ENCODE measurements at places on chromosomes 1 and 21.

DNA sequence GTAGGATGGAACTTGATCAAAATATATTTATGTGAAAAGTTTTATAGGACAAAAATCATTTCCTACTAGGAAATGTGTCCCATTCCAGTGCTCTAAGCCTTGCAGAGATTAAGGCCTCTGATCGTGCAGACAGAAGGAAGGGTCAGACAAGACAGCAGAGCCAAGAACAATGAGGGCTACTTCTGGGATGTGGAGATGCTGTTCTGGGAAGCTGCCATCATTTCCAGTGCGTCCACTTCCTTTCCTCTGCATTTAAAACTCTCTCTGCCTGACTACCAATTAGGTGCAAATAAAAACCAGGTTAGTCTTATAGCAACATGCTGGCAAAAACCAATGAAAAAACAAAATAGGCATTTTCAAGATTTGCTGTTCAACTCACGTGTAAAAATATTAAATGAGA is 36.1 kb downstream of the BEND5 start:
- no peak for DNase-seq

- DNase-seq, result no peak
These were observed 42.9 kb downstream of the UMODL1 start for GRCh38 chr21:42113926-42114409.

DNA sequence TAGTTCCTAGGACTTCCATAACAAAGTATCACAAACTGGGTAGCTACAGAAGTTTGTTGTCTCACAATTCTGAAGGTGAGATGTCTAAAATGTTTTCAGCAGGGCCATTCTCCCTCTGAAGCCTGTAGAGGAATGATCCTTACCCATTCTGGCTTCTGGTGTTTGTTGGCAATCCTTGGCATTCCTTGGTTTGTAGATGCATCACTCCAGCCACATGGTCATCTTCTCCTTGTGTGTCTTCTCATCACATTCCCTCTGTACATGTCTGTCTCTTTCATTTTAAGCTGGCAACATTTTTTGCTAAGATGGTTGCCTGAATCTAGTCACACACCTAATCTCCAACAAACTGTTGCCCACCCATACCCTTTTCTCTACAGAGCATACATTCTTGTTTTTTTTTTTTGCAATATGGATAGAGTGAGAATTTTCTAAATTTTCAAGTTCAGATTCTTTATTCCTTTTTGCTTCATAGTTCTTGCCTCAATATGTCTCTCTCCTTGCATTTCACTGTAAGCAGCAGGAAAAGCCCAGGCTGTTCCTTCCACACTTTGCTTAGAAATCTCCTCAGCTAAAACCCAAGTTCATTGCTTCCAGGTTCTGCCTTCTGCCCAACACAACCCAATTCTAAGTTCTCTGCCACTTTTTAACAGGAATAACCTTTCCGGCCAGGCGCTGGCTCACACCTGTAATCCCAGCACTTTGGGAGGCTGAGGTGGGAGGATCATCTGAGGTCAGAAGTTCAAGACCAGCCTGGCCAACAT is 18.3 kb downstream of the ZBED6 start:
- DNase-seq, result no peak

DNA sequence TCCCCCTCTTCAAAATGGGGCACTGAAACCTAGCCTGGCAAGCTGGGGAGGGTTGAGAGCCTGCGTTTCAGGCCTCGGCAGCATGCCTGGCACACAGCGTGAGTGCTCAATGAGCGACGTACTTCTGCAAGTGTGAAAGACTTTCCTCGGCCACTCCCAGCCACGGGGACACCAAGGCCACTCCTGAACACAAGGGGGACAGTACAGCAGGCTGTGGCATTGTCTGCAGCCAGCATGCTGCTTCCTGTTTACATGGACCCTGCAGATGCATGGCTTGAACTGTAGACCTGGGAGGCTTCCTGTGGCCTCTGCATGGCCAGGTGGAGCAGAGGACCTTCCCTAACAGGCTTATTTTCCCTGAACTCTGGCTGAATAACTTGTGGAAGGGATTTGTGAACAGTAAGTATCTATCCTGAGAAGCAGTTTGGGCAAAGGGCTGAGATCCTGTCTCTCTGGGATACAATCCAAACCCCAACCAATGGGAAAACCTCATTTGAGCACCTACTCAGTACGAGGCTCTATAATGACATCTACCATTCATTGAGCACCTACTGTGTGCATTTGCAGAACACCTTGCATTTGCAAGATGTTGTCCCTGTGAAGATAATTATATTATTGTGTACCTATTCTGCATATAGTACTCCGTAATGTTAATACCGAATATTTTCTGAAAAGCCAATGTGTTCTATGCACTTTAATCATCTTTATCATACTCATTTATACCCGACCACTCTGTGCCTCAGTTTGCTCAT is 9.9 kb upstream of the HSPG2 start:
- DNase-seq, result no peak

- peak; percentile 38 for DNase-seq
These were observed 46.4 kb downstream of the VPS13D start for GRCh38 chr1:12276225-12276624.

- peak; percentile 6 for DNase-seq
These were observed 9.8 kb downstream of the TNFRSF18 start for GRCh38 chr1:1196431-1197187.

DNA sequence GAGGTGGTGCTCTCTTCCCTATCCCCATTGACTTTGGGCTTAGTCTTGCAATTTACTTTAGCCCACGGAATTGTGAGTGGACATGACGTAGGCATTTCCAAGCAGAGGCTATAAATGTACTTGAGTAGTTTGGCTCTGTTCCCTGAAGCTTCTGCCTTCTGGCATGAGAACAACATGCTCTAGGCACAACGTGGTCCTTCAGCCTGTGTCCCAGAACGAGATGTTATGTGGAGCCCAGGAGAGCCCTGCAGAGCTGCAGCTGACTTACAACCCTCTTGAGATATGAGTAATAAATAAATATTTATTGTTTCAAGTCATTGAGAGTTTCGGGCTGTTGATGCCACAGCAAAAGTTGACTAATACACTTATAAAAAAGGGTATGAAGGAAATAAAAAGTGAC is 105.2 kb upstream of the HMGB4 start:
- DNase-seq, result no peak

- no peak for DNase-seq
These were observed 263.8 kb downstream of the KAZN start for GRCh38 chr1:14862114-14862771.

DNA sequence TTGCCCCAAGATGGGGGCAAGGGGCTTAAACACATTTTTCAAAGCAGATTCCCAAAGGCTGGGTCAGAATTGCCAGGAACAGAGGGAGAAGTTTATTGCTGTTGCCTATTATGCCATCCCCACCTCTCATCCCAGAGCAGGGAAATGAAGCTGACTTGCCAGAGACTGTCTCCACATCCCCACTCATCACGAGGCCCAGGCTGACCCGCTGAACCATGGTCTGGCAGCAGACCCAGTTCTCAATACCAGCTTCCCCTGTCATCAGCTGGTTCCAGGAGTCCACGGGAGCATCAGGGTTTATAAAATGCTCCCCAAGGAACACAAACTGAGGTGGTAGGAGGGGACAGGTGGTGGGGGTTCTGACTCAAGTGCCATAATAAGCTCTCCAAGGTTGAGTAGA is 605.9 kb downstream of the NPHP4 start:
- no peak for DNase-seq

DNA sequence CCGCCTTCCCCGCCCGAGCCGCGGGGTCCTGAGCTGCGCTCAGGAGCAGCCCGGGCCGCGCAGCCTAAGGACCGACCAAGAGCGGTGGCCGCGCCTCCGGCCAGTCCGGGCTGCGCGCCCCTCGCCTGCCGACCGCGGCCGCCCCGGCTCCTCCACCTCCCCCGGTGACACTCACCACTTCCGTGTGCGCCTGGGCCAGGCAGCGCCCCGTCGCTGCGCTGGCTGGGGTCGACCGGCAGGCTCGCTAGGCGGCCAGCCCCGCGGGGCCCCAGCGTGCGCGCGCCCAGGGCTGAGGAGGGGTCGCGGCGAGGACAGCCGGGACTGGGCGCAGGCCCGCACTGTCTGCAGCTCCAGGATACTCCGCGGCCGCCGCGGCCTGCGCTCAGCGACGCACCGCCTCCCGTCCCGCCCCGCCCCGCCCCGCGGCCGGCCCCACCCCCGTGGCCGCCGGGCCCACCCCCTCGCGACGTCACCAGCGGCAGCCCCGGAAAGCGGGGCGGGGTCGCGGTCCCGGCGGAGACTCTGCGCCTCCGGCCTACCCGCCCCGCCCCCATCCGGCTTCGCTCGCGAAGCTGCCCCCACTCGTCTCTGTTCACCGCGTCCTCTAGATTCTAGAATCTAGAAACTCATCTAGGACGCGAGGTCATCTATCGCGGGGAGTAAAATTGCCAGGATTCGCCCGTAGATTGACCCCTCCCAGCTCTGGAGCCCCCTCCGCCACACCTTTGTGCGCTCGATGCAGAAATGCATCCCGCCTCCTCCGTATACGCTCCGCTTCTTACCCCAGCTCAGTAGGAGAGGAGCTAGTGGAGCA is at the start of gene JAK1:
TSS of gene JAK1 (minus strand) at position 392 of the 814 bp plus-strand sequence. CDS start 80,285 bp downstream, outside the sequence.
- peak; percentile 89 for DNase-seq

GRCh38 chr1:66380452-66381212 is 153.3 kb upstream of the SGIP1 start:
- DNase-seq, result no peak

DNA sequence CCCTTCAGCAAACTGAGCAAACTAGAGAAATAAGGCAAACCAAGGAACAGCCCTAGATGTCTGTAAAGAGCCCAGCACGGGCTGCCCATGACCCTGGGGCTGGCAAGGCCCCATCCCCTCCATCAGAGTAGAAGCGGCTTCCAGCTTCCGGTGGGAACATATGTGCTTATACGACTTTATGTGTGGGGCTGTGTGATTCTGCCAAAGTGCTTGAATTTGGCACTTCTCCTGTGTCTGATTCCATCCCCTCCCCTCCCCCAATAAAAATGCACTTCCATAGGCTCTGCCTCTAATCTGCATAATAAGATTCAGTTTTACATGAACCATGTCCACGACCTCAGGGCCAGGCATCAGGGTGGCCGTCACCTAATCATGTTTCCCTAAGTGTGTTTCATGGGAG is 236.6 kb downstream of the DSCAM start:
- DNase-seq, result no peak

- no peak for DNase-seq
These were observed 34.6 kb upstream of the CD55 start for GRCh38 chr1:207286786-207287468.

- no peak for DNase-seq
These were observed 455.5 kb downstream of the MATN1 start for GRCh38 chr1:30267856-30268255.

DNA sequence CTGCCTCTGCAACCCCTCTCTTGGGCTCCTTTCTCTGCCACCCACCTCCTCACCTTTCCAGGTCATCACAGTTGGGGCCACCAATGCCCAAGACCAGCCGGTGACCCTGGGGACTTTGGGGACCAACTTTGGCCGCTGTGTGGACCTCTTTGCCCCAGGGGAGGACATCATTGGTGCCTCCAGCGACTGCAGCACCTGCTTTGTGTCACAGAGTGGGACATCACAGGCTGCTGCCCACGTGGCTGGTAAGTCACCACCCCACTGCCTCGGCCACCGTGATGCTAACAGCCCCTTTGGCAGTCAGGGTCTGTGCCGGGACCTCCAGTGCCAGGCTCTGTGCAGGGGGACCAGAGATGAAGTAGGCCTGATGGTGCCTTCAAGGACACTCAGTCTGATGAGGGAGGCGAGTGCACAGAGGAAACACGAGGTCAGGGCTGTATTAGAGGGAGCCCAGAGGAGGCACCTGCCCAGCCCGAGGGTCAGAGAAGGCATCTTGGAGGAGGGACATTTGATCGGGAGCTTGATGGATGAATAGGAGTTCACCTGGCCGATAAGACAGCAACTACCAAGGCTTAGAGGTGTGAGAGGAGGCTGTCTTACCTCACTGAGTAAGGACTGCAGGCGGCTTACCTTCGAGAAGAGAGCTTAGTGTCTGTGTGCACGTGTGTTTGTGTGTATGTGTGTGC is 18.1 kb downstream of the PCSK9 start:
- DNase-seq, result no peak

DNA sequence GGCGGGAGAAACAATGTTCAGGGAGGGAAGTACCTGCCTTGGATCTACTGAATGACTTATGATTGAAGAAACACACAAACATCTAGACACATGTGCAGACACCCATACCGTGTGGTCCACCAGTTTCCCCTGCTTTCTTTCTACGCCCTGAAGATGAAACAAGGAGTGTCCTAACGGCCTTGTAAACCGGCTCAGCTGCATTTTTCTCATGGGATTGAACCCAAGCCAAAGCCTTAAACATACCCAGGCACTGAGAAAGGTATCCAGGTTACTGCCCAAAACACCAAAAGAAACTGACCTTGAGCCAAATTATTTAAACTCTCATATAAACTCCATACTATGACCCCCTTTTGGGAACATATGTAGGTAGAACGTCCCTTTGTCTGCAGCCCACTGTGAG is 630.0 kb upstream of the RGS18 start:
- no peak for DNase-seq

GRCh38 chr21:35075546-35075945 is 26.4 kb upstream of the RUNX1 start:
- DNase-seq, result no peak

GRCh38 chr21:42974832-42975820 is 764 bp downstream of the PKNOX1 start:
- peak; percentile 88 for DNase-seq

DNA sequence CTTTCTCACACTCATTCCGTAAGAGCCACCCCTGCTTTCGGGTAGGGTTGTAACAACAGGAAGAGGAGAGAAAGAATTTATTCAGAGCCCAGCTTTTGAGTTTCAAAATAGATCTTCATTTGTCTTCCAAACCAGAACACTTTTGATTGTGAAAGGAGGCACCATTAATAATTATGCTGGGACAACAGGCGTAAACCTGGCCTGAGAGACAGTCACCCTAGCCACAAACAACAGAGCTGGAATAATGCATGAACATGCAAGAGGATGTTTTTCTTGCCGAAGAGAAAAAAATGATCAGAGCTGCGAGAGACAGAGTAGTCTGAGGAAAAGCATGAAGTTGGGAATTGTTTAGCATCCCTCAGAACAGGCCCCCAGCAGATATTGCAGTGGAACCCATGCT is 18.5 kb upstream of the GREM2 start:
- no peak for DNase-seq

DNA sequence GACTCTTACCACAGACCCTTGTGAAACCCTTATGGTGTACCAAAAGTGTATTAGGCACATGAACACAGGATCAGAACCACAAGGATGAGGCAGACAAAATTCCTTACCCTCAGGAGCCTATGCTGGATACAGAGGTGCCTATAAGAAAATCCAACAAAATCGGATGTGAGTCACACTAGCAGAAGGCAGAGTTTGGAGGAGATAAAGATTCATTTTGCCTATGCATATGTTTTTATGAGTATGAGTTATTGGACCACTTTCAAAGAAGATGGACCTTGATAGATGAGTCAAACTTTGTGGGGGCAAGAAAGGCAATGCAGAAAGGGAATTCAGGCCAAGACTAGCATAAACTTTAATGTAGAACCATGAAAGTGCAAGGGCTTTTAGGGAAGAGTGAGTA is 17.0 kb downstream of the CAMK1G start:
- DNase-seq, result no peak
